Stimulated activated naive CD8-positive, alpha-beta T cell treated with anti-CD3 and anti-CD28 coated beads, Interleukin-15, Interleukin-2, amounts not matched to agents 100 U/mL and 50 U/mL, for 24 hours (primary cell): ENCODE measurements at places on chromosomes 4 and X.
A peak's percentile ranks its signal among the peaks of the same experiment; 100 is the strongest.

DNA sequence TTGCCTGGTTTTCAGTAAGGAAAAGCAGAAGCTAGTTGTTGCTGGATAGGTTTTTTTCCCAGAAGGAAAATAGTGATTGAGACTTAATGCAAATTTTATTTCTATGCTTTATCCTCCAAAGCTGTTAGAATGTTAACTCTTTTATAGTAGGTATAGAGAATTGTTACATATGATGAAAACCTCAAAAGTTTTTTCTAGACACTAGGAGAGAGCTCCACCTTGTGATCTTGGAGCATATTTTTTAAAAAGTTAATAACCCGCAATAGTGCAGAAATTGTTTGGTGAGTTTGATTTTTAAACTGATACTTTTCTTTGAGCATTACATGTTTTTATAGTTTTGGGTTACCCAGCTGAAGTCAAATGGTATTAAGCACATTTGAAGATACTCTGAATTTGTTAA is 56.5 kb downstream of the STAG2 start:
- DNase-seq: no peak

DNA sequence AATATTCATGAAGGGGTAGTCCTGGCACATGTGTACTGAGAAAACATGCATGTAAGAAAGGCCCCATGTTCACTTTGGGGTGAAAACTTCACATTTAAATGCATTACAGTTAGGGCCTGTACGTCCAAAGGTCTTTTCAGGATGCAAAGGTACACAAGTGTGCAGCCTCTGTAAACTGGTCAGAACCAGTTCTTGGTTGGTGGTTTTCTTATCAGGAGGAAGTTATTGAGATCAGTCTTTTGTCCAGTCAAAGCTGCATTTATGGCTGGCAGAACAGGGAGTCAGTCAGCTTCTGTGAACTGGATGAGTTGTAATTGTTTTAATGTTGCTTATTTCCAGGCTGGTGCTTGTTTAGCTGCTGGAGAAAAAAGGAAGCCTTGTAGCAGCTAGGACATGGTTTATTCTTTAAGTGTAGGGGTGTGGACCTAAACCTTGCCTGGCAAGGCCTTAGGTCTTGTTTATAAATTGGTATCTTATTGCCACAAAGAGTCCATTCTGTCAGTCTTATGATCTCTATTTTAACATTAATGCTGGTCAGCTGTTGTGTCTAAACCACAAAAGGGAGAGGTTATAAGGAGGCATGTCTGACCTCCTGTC is 1906.6 kb upstream of the TENM3 start:
- DNase-seq: no peak

- peak; percentile 20 for DNase-seq
Measured at GRCh38 chr4:151031831-151032605, 16.9 kb upstream of the LRBA start.

DNA sequence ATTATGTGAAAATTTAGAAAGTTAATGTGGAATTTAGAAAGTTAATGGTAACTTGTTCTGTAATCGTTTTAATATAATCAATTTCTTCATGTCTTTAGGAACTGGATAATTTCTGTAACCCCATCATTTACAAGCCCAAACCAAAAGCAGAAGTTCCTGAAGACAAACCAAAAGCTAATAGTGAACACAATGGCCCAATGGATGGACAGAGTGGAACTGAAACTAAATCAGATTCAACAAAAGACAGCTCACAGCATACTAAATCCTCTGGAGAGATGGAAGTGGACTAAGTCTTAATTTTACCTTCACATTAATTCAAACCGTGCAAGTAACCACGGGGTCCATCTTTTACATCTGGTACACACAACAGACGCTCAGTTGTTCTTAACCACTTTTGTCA is 48.1 kb upstream of the PLK4 start:
- no peak for DNase-seq

DNA sequence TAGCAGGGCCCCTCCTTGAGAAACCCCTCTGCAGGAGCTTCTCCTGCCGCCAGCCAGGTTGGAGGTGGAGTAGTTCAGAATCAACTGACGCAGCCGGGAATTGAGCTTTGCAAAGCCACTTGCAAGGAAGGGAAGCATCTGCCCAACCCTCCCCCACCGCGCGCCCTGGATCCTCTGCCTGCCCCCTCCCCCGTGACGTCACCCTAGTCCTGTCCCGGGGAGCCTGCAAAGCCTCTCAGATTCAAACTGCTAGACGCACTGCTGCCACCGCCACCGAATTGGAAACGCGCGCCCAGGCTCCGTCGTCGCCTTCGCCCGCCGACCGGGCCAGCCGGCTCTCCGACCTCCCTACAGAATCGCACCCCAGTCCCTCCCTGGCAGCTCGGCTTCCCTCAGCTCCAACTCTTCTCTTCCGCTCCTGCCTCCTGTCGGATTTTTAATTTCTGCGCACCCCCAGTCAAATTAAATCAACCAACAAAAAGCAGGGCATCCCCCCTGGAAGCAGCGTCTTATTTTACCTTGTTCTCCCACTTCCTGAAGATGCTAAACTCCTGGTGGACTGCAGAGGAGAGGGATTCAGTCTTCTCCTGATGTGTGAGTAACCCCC is 3.8 kb downstream of the SLITRK2 start:
- DNase-seq: no peak

GRCh38 chrX:10983526-10983925 is 127.6 kb upstream of the HCCS start:
- no peak for DNase-seq

- DNase-seq: no peak
Measured at GRCh38 chrX:18721683-18722499, 14.4 kb downstream of the PPEF1 start.

- no peak for DNase-seq
Measured at GRCh38 chr4:27304751-27305150, 444.1 kb downstream of the STIM2 start.

GRCh38 chr4:7546152-7546808 is 111.5 kb upstream of the PSAPL1 start:
- no peak for DNase-seq

DNA sequence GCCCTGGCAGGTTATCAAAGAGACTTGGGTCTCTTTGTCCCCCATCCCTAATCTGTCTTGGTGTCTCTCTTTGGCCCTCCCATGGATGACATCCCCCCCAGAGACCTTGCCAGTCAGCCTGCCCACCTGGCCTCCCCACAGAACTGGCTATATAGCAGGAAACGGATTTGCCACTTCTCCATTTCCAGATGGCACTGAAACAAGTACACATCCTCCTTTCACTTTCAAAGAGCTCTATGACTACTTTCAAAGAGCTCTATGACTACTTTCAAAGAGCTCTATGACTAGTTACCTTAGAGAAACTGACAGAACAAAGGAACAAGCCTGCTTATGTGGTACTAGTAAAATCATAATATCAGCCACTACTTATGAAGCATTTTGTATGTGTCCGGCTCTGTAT is 175.3 kb downstream of the MAML3 start:
- DNase-seq: peak; percentile 13
